ENCODE measurements at places on chromosomes 12 and 14.
A peak's percentile ranks its signal among the peaks of the same experiment; 100 is the strongest.

DNA sequence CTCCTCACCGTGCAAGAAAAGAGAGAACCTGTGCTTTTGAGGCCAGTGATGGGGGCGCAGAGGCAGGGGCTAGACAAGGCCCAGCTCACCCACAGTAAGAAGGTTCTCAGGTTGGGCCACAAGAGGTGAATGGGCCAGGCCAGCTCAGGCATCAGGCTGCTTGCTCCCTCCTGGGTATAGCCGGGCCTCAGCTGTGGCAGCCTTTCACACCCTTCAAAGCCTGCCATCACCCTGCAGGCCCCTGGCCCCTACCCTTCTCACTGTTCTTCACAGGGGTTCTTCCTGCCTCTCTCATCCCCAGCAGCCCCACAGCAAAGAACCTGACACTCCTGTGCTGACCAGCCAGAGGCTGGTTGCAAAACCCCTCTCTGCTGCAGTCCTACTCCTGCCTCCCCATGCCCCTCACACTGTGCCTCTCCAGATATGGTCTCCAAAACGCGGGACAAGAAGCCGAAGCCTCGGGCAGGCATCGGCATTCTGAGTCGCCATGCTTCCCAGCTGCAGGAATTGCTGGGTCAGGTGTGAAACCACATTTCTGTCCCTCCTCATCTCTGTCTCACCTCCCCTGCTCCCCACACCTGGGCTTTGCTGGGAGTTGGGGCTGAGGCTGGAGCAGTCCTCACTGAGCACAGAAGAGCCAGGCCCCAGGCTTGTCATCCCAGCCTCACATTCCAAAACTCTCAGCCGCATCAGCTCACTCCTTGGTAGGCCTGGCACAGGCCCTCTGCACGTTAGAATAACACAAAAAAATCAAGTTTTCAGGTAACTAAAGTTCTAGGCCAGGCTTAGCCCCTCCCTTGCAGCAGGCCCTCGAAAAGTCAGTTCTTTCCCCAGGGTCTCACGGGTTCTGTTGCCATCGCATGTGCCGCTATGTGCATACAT lies 6.9 kb upstream of the FAIM2 start:
- DNase-seq, result no peak

- peak; percentile 34 for DNase-seq
Observed at GRCh38 chr14:28608851-28609828, 157.4 kb upstream of the FOXG1 start.

DNA sequence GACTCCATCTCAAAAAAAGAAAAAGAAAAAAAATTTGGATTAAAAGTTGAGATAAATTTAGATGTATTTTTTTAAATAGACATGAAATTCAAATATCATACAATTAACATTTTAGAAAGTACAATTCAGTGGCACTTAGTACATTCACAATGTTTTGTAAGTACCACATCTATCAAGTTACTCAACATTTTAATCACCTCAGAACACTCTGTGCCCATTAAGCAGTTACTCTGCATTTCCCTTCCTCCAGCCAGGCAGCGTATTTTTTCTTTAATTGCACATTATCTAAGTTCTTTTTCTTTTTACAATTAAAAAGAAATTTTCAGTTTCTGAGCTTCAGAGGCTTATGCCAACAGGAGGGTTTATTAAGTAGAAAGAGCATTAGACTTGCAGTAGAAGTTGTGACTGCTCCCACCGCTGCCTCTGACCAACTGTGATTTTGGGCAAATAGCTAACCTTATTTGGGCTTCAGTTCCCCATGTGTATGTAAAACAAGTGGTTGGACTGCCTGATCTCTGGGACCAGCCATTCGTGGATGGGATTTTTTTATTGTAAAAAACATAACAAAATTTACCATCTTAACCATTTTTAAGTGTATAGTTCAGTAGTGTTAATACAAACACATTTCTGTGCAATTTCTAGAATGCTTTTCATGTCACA lies 65.7 kb downstream of the WNK1 start:
- DNase-seq, result no peak

- no peak for DNase-seq
Observed at GRCh38 chr12:127810041-127810440, 456.9 kb upstream of the TMEM132C start.

DNA sequence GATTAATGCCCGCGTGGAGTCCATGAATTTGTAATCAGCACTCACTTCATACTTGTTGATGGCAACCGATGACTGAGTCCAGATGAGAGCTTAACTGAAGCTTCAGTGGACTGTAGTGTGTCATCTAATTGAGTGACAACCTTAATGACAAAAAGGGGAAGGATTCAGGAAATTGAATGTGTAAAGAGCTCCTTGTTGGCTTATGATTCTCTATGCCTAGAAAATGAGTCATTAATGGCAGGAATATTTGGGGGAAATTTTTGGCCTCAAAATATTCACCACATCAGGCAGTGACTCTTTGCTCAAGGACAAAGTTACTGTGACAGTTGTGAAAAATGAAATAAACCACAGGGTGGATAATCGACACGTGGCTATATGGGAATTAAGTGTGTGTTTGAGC lies 55.3 kb upstream of the STON2 start:
- no peak for DNase-seq

GRCh38 chr14:90620568-90621077 lies 195.6 kb downstream of the TTC7B start:
- DNase-seq, result no peak

DNA sequence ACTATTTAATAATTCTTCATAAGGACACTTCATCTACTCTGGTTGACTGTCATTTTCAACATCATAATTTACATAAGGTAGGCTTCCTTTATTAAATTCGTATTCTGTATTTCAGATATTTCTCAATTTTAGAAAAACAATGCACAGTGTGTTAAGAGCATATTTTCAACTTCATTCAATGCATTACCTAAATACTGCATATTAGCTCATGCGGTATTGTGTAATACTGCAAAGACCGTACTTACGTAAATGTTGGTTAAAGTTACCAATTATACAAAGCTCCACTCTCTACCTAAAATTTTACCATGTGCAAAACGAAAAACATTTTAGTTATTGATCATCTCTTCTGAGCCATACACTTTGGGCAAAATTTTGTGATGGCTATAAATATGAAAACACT lies 62.8 kb downstream of the EXOC5 start:
- no peak for DNase-seq

DNA sequence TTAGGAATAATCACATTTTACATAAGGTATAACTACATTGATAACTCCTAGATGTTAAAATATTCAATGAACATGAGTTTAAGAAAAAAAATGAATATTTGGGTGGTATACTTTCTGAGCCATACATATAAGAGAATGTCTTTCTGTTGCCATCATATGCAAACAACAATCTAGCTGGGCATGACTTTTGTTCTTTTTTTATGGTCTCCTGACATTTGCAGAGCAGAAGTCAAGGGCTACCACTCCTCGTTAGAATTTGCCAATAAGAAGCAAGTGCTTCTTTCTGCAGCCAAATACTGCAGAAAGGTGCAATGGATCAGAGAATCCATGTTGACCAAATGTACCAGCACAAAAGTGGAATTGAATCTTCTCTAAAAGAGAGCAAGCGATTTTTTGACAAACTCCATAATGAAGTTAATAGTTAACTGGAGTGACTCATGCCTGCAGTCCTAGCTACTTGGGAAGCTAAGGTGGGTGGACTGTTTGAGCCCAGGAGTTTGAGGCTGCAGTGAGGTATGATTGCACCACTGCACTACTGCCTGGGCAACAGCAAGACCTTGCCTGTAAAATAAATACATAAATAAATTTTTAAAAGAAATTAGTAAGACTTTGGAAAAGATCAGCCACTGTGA lies 25.5 kb upstream of the CCDC91 start:
- no peak for DNase-seq

- no peak for DNase-seq
Observed at GRCh38 chr14:104136472-104137296, 1.7 kb upstream of the KIF26A start.

DNA sequence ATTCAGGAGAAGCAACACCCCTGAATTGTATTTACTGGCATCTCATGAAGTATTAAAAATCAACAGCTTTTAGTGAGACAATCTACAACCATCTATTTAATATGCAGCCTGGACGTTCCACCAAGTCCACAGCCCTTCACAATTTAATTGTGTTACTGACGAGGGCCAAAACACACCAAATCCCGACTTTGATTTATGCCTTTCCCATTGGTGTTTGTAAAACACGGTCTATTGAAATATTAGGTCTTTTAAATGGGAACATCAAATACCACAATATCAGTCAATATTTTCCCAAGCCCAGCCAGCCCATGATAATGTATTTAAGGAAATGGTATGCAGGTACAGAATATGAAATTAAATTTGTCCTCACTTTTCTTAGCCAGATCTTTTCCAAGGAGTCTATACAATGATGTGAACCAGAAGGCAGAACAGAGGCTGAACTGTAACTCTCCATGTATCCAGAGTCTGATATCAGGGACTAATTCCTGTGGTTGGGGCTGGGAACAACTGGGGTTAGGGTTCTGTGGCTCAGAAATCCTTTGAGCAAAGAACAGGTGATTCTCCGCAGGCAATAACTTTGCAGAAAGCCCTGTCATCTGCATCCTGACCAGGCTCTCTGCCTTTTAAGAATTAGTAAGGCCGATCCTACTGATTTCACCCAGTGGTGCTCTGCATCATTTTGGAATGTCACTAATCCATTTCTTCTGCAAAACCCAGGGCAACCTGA lies 179.3 kb upstream of the GZMB start:
- no peak for DNase-seq

DNA sequence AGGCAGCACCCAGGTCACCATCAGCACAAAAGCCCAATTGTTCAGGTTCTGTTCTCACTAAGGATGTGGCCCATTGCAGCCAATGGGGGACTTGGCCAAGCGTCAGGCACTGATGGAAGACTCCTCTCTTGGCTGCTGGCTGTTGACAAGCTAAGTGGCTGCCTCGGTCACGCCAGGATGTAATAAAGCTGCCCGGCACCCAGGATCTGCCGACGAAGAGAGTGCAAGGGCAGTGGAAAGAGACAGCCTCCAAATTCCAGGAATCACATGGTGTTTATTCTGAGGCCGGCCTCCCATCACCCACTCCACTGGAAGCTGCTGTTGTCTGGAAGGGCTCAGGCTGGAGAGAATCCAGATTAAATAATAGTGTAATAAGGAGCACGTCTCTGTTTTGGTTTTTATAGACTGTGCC lies 451.8 kb upstream of the TBX3 start:
- DNase-seq, result peak; percentile 62

DNA sequence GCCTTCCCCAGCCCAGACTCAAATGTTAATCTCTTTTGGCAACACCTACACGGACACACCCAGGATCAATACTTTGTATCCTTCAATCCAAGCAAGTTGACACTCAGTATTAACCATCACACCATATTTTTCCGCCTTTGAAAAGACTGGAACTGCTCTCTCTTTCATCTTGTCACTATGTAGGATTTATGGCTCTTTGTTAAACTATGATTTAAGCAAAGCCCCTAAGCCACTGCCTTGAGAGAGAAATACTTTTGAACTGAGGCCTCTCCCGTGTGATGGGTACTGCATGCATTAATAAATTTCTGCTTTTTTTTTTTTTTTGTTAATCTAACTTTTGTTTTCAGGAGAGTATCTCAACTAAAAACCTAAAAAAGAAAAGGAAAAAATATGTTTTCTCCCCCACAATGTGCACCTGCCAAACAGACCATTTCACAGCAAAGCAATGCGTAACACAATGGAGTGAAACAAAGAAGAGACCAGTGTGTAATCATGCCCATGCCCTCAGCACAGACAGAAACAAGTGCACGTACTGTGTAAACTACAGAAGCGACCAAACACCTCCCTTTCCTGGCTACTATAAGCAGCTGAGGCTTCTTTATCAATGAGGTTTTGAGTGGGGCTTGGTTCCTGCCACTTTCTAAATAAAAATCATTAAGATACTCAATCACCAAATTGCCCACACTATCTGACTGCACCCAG lies 28.3 kb upstream of the ETFBKMT start:
- no peak for DNase-seq

DNA sequence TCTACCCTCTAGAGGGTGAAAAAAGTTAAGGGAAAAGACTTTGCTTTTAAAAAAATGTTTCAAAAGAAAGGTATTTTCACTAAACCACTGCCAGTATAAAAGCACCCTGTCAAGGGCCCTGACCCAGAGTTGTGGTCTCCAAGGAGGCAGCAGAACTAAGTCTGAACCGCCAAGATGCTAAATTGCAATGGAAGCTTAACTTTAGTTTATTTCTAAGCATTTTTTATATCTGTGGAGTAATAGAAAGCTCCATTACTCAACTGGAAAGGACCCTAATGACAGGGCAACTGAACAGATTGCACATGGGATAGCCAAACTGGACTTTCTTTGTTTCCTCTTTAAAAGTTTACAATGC lies 379.8 kb downstream of the NAV3 start:
- DNase-seq, result no peak

DNA sequence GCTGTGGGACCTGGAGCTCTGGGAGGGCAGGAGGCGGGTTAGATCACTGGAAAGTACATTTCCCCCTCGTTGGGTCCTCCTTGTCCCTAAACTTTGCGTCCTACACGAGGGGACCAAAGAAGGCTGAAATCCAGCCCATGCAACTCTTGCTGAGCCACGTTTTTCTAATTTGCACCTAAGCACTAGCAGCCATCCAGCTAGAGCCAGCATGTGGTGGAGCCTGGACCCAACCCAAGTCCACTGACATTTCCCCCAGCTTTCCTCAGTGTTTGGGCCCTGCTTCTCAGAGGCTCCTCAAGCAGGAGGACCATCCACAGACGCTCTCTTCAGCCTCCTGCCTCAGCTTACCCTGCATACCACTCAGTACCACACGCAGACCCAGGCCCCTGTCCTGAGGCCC lies 49.7 kb downstream of the TSPAN11 start:
- no peak for DNase-seq

- no peak for DNase-seq
Observed at GRCh38 chr12:52007158-52007921, 594 bp downstream of the TAMALIN start.

DNA sequence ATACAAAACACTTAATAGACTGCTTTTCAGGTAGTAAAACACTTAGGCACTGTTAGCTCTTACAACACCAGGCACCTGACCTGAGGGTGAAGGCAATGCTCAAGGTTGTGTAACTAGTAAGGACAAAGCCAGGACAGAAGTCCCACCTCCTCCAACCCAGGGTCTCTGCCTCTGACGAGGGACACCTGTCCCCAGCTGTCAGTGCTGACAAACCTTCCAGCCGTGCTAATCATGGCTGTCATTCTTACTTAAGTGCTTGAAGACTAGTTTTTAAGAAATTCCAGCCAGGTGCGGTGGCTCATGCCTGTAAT lies 62.5 kb upstream of the MAX start:
- DNase-seq, result no peak

DNA sequence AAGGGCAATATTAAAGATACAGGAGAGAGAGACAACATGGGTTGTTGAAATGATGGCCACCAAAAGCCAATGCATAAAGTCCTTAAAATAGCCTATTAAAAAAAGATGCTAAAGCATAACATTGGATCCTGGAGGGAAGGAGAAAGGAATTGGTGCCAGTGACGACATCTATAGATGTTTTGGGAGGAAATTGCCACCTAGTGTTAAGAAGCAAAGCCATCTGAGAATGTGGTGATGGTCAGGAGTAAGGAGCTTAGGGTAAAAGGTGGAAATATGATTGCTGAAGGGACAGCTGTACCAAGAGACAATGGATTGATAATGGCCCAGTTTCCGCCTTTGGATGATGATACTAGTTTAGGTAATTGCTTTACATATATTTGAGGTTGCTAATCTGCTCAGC lies 85.1 kb downstream of the TMEM30B start:
- no peak for DNase-seq
